Naive B cell (primary cell): ENCODE measurements at places on chromosomes 6 and 20.

DNA sequence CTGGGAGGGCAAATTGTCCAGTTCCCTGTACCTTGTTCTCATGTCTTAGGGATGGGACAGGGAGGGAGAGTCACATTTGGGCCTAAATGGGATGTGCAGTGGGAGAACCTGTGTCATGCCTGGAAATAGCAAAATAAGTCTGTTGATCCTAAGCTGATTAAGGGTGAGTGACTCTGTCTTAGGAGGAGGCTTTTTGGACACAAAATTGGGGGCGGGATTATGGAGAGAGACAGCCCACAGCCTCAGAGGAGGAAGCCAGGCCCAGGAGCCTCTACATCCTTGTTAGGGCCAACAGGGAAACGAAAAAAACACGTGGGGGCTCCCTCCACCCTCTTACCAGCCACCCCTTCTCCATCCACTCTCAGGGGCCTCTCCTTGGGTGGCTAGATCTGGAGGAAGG lies 2.2 kb downstream of the KCNB1 start:
- no peak for DNase-seq

DNA sequence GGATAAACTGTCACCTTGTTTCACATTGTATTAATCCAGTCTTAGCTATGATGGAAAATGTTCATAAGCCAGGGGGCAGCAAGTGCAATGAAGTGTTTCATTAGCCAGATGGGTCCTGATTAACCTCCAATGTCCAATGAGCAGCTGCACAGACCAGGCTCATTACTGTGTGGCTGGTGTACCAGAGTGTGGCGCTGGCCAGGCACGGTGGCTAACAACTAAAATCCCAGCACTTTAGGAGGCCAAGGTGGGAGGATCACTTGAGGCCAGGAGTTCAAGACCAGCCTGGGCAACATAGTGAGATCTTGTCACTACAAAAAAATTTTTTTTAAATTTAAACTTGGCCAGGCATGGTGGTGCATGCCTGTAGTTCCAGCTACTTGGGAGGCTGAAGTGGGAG lies 201.7 kb upstream of the FOXQ1 start:
- no peak for DNase-seq

- no peak for DNase-seq
Observed at GRCh38 chr6:167795321-167795811, 31.3 kb upstream of the AFDN start.

DNA sequence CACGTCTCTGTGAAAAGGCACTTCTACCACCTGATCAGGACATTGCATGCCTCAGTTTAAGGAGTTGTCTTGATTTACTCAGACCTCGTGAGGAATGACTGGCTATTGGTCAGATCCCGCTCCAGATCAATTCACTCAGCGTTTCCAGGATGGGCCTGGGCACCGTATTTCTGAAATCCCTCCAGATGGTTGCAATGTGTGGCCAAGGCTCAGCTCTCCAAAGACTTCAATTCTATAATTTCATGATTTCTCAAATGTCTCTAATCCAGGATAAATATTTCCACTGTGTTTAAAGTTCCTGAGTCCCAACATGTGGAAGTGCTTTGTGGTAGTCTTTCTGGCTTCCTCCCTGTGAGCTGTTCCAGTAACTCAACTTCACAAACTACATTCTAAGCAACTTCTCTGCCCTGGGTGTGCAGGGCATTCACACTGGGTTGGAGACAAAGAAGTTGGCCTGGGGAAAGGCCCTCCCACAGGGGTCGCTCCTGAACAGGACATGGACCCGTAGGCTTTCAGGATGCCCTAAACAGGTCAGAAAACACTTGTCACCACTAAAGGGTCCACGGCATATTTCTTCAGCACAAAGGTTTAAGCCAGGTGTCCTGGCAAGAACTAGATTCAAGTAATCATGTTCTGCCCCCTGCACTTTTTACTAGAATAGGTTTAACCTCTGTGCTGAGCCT lies 212.1 kb downstream of the WDR27 start:
- no peak for DNase-seq

DNA sequence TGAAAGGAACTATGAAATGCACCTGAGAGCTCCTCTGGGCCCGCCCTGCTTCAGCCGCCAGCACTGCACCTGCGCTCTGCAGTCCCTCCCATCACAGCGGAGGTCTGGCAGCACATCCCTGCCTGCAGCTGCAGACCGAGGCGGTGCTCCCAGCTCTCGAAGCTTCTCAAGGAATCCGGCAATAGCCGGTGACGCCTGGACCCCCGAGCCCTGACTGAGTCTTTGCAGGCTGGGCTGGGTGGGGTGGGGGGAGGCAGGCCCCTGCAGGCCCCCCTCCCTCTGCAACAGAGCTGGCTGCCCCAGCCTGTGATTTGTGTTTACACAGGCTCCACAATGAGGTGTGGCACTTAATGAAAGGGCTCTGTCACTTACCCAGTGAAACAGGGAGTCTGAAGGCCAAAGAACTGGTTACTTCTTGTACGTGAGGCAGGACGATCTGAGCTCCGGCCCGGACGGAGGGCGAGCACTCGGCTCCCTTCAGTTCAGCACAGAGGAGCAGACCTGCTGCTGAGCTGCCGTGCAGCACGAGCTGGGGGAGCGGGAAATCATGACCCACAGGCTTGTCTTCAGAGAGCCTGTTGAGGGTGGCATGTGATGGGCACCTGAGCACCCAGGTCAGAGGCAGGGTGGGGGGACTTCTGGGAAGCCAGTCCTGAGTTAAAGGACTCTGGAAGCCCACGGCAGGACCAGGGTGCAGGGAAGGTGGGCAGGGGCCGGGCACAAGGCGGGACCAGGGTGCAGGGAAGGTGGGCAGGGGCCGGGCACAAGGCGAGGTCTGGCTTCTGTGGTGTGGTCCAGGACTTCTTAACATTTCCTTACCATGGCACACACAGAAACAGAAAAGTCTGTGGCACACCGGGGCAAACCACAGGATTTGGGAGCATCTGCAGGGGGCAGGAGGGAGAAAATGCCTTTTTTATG lies 192.3 kb upstream of the THBS2 start:
- DNase-seq, result no peak

GRCh38 chr6:157652601-157653363 lies 170.3 kb upstream of the SNX9 start:
- DNase-seq, result no peak

DNA sequence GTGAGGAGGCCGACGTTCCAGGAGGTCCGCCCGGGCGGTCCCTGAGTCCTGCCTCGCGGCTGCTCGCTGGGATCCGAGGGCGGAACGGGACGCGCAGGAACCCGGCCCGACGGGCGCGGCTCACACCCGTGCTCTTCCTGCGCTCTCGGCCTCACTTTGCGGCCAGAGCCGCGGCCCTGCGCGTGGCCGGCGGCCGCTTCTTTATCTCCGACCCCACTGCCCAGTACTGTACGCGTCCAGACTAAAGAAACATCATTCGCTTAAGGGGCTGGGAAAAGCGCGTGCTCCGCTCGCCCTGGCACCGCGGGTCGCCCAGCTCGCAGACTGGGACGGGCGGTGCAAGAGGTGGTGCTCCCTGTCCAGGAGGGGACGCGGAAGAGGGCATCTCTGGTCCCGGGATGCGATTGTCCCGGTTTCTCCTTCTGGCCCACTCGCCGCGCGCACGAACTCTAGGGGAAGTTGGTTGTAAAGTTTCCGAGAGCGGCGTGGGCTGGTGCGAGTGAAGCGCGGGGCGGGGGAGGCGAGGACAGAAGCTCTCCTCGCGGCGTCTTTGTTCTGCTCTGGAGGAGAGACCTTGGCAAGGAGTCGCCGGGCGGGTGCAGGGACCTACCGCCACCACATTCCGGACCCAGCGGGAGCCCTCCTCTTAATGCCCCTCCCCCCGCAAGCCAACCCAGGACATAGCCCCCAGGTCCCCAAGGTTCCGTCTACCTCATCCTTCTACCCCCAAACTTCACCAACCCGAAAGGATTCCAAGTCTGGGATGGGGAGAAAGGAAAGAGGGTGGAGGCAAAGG lies 71.0 kb downstream of the SOX4 start:
- DNase-seq, result no peak

DNA sequence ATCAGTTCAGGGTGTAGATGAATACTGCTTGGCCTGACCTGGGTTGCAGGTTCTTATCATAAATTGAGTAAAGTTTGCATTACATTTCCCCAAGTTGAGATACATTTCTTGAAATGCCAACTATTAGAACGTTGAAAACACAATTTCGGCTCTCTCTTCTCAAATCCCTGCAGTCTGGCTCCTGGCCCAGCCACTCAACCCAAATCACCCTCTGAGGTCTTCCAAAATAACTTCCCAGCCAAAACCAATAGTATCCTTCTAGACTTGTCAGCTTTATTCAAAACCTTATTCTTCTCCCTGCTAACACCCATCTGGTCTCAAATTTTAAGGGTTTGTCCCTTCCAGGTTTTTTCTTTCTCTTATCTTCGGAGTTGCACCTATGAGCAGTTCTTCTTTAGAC lies 263.6 kb downstream of the EYA4 start:
- DNase-seq, result no peak
